ENCODE measurements at places on chromosomes 16 and 17.

DNA sequence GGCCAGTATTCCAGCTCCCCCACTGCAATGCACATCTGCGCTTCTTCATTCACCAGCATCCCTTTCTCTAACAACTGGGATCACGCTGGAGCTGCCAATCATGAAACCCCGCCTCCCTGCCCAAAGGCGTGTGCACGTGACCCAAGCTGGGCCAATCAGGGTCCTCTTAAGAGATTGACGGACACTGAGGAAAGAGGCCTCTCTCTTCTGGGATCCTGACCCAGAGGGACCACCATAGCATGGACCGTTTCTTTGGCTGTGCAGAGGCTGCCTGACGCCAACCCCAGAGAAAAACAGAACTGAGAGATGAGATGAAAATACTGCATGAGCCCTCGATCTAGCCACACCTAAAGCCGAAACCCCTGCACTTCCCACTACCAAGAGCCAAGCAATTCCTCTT lies 32.0 kb downstream of the COTL1 start:
- no peak for DNase-seq

- DNase-seq, result no peak
These were observed 17.7 kb upstream of the MNT start for GRCh38 chr17:2418572-2418971.

DNA sequence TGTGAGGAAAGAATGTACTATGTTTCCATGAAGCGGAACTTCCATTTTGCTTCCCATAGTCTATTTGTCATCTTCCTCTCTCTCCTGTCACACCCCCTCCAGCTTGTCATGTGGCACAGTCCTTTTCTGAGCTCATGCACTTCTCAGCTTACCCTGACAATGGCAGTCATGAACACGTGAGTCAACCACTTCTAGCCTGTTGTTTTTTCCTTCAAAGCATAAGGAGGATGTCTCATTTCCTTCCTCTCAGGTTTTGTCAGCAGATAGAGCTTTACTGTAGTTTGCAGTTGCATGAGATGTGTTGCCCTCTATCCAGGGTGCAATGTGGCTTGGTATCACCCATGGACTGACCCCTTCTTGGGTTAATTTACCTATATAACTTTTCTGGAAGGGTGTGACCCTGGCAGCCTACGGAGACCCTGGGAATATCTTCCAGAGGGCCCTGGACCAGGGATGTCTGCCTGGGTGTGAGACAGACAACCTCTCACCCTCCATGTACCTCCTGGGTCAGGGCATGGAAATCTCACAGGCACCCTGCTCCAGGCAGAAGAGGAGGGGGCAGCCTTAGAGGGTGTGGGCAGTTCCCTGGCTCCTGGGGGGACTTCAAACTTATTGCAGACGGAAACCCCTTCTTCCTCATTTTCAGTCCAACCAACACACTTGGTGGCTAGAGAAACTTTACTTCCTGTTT lies 4.0 kb upstream of the ZNF267 start:
- peak; percentile 87 for DNase-seq

- no peak for DNase-seq
These were observed 19.9 kb upstream of the TCF25 start for GRCh38 chr16:89853306-89853993.

Measured in hematopoietic multipotent progenitor cell treated with erythropoietin and hydrocortisone succinate and interleukin-3 and kit ligand, for 4 days (in vitro differentiated cells).